Germinal center (tissue), 1 donor: ENCODE measurements at places on chromosomes 6 and 20.

- no peak for DNase-seq
Observed at GRCh38 chr6:92337571-92337970, 1081.8 kb downstream of the EPHA7 start.

- no peak for DNase-seq
Observed at GRCh38 chr6:148064406-148065134, 278.1 kb upstream of the SASH1 start.

- no peak for DNase-seq
Observed at GRCh38 chr6:11711984-11712711, 66.5 kb downstream of the ADTRP start.

DNA sequence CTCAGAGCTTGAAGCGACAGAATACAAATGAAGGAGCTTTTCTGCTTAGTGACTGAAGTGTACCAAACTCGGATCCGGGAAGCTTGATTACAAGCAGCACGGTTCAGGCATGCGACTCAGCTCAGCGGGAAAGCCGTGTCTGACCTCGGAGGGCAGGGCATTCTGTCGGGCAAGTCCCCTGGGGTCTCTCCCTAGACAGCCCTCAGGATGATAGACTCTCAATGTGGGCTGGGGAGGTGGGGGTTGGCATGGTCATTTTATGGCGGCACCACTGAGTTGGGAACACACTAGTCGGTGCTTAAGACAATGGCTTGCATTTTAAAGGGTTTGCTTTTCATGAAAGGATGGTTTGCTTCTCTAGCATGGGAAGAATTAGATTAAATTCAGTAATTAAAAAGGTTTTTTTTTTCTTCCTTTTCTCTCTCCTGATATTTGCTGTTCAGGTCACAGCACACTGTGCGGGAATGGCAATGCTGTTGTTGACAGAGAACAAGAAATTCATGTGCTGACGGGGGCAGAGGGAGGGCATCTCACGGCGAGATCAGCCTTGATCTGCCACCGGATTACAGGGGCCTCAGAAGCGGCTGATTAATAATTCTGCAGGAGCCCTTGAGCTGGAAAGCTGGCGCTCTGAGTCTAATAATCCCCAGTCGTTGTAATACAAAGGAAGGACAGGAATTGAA is 80.7 kb upstream of the TRAF3IP2 start:
- DNase-seq, result no peak

DNA sequence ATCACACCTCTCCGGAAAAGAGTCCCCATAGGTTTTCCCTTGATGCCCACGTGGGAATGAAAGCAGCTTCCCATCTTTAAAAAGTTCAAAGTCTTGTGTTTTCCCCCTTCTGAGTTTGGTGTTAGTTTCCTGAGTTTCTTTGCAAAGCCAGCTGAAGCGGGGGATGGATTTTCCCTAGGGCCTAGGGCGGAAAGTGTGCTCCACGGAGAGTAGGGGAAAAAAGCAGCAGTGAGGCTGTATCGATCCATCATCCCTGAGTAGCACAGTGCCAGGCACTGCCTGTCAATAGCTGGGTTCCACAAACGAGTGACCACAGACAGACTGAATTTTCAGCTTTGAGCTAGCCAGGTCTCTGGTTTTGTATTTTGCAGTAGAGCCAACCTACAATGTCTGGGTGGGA is 1.3 kb downstream of the DAAM2 start:
- no peak for DNase-seq

GRCh38 chr6:17116117-17116440 is 14.2 kb downstream of the STMND1 start:
- no peak for DNase-seq

GRCh38 chr20:42895020-42895419 is 294.7 kb downstream of the PTPRT start:
- DNase-seq, result no peak

DNA sequence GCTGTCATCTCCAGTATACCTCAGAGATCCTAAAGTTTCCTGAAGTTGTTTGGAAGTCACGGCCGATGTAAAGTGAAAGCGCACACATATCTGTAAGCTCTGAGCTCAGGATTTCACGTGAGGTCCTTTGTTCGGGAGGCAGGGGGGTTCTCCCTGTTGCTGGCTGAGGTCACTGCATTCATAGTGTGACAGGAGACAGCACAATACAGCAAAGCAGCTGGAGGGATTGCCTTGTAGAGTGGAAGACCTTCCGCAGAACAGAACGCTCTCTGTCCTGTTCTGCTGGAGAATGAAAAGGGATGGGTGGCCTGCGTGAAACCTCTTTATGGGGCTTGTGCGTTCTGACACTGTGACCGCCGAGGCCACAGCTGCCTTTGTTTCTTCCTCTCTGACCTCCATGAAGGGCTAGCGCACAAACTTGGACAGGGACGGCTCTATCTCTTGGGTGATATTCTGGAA is 13.4 kb upstream of the SERPINB1 start:
- DNase-seq, result no peak

DNA sequence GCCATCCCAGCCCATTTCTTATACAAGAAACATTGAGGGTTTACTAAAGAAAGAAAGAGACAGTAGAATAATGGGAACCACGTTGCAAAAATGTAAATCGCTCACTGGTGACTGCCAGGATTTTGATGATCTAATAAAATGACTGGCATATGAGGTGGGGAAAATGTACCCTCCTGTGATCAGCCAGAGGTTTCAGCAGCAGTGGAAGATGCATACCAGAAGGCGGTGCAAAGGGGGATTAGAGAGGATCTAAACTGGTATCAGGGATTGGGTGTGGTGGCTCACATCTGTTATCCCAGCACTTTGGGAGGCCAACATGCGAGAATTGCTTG is 60.8 kb upstream of the DDR1 start:
- DNase-seq, result no peak

DNA sequence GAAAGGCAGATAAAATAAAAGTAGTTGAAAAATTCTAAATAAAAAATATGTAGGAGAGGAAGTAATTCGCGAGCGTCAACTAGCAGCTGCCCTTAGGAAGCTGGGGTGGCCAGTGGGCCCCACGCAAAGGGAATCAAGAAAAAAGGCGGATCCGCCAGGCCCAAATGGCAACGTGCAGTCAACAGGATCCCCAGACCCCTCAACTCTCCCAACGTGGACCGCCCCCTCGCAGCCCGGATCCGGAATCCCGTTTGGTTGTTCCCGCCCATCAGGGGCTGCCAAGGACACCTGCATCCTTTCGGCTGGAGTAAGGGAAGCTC is 296 bp downstream of the DZANK1 start:
- DNase-seq, result no peak

- DNase-seq, result no peak
Observed at GRCh38 chr20:12825226-12825595, 183.6 kb upstream of the SPTLC3 start.

DNA sequence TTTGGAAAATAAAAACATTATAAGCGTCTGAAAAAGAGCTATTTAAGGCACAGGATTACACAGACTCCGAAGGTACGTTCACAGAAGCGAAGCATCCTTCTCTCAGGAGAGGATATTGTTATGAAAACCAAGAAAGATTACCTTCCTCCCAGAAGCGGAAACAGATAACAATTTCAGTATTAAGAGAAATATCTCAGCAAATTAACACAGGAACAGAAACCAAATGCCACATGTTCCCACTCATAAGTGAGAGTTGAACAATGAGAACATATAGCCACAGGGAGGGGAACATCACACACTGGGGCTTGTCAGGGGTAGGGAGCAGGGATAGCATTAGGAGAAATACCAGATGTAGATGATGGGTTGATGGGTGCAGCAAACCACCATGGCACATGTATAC is 109.7 kb downstream of the CDK19 start:
- no peak for DNase-seq

- no peak for DNase-seq
Observed at GRCh38 chr6:137610702-137611101, 116.5 kb upstream of the OLIG3 start.

DNA sequence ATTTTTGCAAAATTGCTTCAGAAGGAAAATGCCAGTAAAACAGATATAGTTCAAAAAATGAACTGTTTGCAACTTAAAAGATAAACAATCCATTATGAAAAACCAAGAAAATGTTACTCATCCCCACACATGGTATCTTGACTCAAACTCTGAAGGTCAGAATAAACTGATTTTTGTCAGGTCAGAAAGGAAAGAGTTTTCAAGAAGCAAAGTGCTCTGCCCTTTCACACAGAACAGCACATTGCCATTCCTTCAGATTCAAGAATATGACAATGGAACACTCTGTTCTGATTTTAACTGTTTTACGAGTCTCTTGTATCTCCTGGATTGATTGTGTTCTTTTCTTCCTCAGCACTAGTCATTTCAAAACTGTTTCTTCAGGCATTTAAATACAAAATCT is 33.8 kb upstream of the NT5E start:
- no peak for DNase-seq

DNA sequence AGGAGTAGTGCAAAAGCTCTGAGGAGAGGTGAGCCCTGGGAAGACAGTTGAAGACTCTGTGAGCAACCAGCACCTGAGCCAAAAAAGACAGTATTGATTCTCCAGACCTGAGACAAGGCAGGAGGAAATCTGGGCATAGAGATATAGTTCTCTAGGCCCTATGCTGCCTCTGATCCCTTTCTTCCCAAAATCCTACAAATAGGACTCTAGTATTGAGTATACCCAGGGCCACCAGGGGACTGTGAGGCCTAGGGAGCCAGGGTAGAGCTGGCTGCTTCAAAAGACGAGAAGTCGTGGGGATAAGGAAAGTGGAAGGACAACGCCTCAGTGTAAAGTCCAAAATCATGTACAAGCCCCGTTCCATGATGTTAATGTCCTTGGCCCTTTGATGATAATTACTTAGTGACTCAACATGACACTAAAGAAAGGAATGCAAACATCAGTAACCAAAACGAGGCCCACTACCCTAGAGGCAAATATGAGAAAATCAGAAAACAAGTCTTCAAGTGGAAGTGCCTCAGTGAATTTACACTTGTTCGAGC is 197.3 kb upstream of the PROKR2 start:
- no peak for DNase-seq

DNA sequence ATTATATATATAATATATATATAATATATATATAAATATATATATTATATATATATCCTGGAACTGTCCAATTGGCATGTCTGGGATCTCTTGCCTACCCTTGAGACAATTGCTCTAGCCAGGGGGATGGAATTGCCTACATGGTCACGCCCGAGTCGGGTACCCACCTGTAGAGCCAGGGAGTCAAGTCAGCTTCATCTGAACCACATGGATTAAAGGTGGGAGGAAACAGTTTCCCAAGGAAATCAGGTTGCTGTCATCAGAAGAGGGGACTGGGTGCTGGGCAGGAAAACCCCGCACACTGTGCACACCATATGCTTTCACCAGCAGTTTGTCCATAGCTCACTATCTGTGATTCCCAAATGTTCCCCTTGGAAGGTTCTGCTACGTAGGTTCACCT is 252.5 kb upstream of the NOX3 start:
- no peak for DNase-seq

- no peak for DNase-seq
Observed at GRCh38 chr6:164101859-164102258, 687.3 kb downstream of the QKI start.

DNA sequence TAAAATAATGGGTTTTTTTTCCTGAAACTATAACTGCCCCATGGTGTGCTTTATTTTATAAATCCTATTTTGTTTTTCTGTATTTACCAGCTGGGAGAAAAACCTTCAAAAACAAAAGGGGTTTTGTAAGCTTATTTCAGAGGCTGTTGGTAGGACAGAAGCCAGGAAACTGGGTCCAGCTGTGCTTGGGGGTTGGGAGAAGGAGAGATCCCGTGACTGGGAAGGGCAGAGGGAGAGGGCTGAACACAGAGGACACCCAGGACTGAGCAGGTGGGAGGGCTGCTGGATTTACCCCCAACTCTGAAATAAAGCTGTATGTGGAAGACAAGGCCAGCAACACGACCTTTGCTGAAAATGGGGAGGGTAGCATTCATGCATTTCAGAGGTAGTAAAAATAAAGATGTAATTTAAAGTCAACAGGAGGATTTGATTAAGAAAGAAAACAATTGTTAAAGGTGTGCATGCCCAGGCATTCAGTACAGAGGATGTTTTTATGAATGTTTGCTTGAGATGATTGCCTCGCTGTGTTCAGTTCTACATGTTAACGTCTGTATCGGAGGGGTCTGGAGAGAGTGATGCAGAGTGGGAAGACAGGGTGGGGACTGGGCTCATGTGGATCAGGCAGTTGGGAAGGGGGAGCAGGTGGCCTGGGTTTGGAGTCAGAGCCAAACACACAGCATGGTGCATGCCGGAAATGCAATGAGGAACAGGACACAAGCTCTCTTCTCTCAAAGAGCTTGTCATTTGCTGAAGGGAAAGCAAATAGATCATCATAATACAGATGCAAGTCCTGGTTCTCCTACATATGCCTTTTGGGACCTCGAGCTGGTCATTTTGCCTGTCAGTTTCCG is 21.4 kb downstream of the ARFGEF3 start:
- DNase-seq, result no peak

DNA sequence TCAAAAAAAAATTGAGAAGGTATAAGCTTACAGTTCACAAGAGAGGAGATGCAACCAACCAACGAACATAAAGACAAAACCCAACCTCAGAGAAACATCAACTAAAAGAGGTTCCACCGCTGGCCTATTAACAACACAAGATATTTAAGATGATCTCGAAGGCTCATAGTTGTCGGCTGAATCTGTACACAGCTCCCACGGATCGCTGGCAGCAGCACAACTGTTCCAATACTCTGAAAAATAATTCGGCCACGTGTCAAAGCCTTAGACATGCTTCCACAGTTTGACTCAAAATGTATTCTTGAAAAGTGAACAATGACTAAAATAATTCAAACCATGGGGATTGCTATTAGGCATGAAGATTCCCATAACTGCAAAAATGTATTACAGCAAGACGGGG is 13.7 kb downstream of the EXOC2 start:
- no peak for DNase-seq

GRCh38 chr20:38838326-38838725 is 32.8 kb downstream of the PPP1R16B start:
- DNase-seq, result no peak

DNA sequence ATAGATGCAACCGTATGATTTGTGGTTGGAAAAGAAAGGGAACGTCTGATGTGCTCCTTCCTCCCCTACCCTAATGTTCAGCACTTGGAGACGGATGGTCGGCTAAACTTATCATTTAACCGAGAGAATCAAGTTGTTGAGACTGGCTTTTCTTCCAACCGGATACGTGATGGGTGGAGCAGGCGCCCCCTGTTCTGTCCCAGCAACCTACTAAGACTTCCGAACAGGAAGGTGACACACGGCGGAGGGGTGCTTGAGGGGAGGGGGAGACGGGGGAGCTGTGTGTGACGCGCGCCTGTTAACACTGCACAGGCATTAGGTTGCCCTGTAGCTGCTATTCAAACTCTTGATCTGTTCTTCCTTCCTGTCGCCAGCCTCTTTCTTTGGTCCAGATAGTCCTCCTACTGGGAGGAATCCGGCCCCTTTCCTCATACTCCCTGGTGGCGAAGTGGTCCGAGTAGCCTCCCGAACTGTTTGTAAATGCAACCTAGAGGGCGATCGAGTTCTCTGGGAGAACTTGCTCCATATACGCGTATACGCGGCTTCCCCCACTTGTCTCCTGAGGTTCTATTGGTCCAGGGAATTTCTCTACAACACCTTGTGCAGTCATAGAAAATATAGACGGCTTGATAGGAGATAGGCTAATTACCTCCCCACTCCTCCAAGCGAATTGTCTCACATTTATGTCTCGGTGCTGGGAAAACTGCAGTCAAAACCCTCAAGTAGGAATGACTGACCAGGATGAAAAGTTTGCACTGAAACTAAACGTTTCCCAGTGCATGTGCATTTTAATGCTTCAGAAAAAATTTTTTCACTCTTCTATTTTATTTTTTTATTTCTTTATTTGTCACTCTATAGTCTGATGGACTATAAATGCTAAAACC is 126.0 kb upstream of the SLC2A12 start:
- peak; percentile 58 for DNase-seq

- no peak for DNase-seq
Observed at GRCh38 chr6:40276141-40276540, 311.0 kb downstream of the LRFN2 start.
